ENCODE measurements at places on chromosomes 2 and 18.

- DNase-seq, result no peak
Observed at GRCh38 chr18:3593381-3593903, 143.5 kb downstream of the TGIF1 start.

- no peak for DNase-seq
Observed at GRCh38 chr2:84286878-84287277, 172.2 kb downstream of the SUCLG1 start.

- no peak for DNase-seq
Observed at GRCh38 chr2:211129798-211130197, 573.4 kb downstream of the CPS1 start.

DNA sequence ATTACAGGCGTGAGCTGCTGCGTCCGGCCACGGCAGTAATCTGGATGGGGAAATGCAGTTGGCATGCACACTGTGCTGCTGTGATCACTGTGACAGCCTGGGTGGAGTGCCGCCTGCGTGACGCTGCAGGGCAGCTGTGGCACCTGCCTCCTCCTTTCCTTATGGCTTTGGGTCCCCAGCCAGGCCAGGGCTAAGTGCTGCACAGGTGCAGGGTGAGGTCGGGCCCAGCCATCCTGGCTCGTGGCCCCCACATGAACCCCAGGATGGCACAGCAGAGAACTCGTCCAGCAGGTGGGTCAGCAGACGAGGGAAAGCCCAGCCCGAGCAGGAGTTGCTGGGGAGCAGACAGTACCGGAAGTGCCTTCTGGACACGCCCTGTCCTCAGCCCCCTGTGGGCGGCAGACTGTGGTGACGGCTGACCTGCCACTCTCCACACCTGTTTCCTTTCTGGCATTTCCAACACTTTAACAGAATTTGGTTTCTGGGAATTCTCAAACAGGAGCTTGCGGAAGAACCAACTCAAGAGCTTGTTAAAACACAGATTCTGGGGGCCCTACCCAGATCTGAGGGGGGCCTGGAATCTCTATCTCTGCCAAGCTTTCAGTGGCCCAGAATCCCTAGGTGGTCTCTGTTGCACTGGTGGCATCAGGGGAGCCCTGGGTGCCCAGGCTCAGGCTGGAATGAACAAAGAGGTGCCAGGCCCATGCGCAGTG is 16.9 kb downstream of the HS1BP3 start:
- DNase-seq, result no peak

GRCh38 chr18:48794251-48794970 is 156.4 kb downstream of the SMAD7 start:
- no peak for DNase-seq

DNA sequence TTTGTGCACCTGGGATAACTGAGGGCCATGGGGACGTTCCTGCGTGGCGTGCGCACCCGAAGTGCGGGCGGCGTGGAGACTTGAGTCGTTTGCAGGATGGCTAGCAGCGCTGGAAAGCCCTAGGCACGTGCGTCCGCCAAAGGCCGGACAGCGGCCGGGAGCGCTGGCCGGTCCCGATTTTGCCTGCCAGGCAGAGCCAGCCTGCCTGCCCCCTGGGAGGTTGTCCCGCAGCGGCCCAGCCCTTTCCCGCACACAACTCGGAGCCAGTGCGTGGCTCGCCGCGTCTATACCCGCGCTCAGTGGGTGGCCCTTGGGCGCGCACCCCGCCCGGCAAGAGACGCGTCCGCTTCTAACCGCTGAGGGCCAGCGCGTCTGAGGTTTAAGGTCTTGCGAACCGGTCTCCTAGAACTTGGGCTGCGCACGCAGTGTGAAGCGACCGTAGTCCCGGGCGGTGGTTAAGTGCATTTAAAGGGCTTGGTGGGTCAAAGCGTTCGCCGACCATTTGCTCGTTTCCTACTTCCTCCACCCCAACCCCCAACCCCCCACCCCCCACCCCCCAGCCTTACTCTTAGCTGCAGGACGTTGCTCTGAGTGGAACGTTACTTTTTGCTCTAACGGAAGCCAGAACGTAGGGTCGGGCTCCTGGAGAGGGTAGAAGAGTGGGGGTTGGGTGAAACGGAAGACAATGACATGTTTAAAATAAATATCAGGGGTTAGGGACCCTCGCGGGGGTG is 627 bp downstream of the CDCA7 start:
- no peak for DNase-seq

- DNase-seq, result no peak
Observed at GRCh38 chr2:6952101-6952500, 34.9 kb downstream of the RNF144A start.

DNA sequence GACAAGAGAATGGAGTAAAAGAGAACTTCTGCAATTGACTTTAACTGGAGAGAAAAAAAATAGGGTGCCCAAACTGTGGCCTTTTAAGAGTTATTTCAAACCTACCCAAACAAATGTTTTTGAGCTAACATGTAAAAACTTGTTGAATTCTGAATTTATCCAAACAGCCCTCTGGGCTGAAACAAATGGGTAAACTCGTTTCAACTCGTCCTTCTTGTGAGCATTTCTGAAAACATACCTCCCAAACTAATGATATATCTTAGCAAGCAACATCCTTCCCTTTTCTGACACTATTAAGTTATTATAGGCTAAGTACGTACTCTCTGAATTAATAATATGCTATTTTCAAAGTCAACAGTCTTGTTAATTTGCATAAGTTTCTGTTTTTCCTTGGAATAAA is 793.0 kb upstream of the ACVR2A start:
- no peak for DNase-seq

DNA sequence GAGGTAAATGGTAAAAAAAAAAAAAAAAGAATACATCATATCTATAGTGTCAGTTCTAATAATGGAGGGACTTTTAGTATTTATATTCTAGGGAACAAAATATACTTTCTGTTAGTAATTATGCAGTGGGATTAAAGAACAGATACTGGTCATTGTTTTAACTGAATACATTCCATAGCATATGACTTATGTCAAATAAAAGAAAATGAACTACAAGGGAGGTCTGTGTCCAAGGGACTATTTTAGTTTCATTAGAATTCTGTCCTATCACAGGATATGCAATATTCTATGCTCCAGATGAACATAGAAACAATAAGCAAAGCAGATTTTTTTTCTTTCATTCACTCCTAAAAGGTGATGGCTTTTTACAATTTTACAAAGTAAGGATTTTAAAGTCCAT is 154.2 kb upstream of the ZEB2 start:
- DNase-seq, result no peak

- DNase-seq, result no peak
Observed at GRCh38 chr2:73892631-73893329, at the start of gene ACTG2. TSS of gene ACTG2 (plus strand) at chr2:73893008. CDS start at chr2:73901312, 8,304 bp downstream.

- no peak for DNase-seq
Observed at GRCh38 chr2:232884549-232885263, 14.6 kb downstream of the SNORC start.

GRCh38 chr2:147449323-147449991 is 395.4 kb upstream of the ACVR2A start:
- DNase-seq, result no peak

- DNase-seq, result no peak
Observed at GRCh38 chr2:182101263-182101662, 115.6 kb downstream of the PPP1R1C start.

- DNase-seq, result no peak
Observed at GRCh38 chr18:49460976-49461601, 644 bp upstream of the DYM start.

DNA sequence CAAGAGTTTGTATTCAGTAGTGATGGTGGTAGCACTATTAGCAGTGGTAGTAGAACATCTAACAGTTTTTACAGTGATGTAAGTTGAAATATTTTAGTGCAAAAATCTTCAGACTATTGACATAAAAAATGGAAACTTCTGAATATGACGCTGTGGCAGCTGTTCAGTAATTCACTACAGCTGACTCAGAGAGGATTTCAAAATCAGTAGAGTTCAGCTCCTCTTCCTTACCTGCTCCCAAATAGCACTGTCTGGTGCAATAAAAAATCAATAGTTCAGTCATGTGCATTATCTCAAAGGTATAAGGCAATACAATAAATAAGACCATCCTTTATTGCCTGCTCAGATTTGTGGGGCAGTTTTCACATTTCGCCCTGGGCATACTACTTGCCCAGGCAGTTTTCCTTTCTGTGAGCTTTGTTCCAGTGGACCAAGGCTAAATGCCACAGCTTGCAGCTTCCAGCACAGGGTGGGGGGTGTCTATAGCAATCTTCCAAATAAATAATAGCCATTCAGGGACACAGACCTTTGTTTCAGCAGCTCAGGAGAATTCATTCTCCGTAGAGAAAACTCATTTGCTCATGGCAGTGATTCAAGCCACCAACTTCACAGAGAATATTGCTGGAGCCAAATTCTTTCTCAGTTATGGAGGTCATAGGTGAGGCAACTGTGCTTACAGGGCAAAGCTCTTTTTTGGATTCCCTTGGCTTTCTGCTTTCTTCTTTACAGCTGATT is 33.9 kb upstream of the GORASP2 start:
- DNase-seq, result no peak

GRCh38 chr2:83055376-83056010 is 1403.6 kb downstream of the SUCLG1 start:
- DNase-seq, result no peak

GRCh38 chr2:12694990-12695774 is 21.6 kb upstream of the TRIB2 start:
- DNase-seq, result no peak

DNA sequence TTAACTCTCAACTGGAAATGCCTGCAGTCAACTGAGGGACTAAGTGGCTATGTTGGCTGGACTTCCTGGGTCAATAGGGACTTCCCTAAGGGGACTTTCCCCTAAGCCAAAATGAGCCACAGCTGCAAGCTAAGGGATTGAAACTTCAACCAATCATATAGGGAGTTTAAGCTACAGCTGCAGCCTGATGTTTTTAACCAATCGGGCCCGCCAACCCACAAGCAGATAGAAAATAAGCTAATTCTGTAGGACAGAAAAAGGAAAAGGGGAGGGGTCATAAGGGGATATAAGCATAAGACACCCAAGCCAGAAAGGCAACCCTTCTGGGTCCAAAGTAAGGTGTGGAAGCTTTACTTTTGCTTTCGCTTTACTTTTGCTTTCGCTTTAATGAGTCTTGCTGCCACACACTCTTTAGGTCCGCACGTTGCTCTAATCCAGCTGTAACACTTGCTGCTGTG is 927.5 kb downstream of the ERBB4 start:
- DNase-seq, result no peak

- no peak for DNase-seq
Observed at GRCh38 chr2:113233593-113234550, 44.8 kb downstream of the PAX8 start.

DNA sequence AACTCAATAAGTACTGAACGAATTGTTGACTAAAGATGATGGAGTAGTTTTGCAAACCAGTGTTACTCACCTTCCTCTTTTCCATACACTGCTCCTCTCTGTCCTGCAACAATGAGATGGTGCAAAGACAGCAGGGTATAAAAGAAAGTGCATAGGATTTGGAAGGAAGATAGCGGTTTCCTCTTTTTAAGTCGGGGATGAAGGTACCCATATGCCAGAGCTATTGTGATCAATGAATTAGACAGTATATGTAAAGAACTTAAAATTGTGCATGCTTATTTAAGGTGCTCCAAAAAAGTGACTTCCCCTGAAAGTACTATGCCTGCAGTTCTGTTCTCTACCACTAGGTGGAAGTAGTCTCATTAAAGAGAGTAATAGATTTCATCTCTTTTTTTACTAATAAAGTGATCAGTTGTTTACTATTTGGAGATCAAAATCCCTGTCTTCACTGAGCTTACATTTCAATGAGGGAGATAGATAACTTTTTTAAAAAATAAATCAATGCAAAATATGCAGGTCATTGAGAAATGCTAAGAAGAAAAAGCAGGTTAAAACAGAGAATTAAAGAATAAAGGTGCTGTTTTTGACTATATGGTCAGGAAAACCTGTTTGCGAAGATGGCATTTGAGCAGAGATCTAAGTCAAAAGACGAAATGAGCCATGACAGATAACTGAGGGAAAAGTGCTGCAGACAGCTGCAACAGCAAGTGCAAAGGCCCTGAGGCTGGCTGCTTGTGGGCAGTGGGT is 339.7 kb upstream of the SLC14A2 start:
- DNase-seq, result no peak

DNA sequence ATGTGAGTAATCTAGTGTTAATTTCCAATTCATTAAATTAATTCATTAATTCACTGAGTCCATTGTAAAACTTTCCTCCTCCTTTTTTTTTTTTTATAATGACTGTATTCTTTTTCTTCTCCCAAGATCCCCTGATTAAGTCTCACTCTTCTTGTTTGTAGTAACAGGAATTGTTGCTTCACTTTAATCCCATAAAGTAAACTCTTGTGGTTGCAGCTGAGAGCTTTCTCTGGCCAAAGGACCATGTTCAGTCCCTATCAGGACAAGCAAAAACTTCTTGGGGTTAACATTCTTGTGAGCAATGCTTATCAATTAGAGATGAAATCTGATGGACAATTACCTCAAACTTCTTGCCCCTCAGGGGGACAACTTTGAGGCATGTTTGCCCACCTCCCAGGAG is 400.2 kb upstream of the SPHKAP start:
- no peak for DNase-seq

GRCh38 chr2:106316915-106317314 is 122.8 kb upstream of the UXS1 start:
- DNase-seq, result no peak

- no peak for DNase-seq
Observed at GRCh38 chr2:160289126-160289525, 89.1 kb upstream of the ITGB6 start.

DNA sequence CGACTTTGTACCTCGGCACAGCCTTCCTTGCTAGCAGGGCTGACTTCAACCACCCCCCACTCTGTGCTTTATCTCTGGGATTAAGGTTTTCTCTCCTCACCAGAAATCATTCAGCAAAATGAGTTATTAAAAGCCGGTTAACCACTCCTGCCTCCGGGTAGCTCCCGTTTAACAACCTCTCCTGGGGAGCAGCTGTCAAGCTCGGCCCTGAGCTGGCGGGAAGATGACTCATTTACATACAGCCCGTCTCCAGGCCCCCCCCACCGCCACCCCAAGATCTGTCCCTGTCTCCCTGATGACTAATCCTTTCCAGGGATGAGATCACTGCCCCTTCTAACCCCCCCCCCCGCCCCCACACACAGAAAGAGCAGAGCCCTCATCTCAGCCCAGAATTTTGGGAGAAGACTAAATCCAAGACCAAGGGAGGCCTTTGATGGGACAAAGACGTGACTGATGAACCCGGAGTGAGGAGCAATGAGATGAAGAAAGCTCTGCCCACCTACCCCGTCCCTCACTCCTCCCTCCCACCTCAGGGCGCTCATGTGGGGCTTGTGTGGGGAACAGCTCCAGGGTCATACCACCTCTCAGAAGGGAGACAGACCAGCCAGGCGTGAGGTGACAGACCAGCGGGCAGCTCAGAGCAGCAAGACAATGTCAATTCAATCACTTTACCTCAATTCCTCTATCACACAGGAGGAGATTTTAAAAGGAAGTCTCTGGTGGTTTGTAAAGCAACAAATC is 131.4 kb downstream of the MSH2 start:
- DNase-seq, result no peak
